ENCODE measurements at places on chromosomes 16 and 17. TPM values are rescaled to one million over a fixed set of nuclear protein-coding genes. Genes with fewer than 3 reads are reported as not detected.

TP53TG3D gene
- 2.8 TPM for total RNA-seq

SLC16A11 gene
- not detected for total RNA-seq

CACNB1 gene
- total RNA-seq, result 8.3 TPM

RAB11FIP4 gene
- 0.05 TPM for total RNA-seq

TRIM47 gene
- total RNA-seq, result 9.9 TPM

KRT17 gene
- 134 TPM for total RNA-seq

DNA sequence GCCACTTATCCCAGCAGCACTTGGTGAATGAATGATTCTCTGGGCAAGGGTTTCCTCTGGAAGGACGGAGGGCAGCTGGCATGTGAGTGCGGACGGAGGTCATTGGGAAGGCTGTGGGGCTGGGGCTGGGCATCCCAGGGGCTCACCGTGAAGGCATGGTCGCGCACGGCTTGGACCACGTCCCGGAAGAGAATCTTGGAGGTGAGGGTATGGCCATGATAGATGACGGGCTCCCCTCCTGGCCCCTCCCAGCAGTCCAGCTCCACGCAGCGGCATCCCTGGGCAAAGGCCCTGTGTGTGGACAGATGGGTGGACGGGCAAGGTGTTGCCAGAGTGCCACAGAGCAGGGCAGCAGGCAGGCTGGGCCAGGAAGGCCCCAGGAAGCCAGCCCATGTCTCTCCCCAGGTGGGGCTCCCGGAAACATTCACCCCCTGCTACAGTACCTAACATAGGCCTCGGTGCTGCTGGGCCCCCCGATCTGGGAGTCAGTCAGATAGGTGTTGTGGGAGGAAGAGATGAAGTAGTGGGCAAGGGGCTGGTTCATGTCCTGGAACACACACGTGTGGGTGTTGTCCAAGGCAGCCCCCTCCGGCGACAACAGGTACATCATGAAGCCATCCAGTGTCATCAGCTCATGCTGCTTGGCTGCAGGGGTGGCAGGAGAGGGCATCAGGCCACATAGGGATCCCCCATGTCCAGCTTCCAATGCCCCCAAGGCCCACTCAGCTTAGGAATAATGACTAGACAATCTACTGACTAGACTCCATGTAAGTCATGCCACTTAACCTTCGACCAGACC is 14.3 kb downstream of the PLCD3 start:
- H3K27ac ChIP-seq, result no peak overlapping the region
- H3K36me3 ChIP-seq, result no peaks in the 10 kb centered on the region
- H3K4me1 ChIP-seq, result no peaks in the 10 kb centered on the region
- H3K4me3 ChIP-seq, result no peak overlapping the region

DNA sequence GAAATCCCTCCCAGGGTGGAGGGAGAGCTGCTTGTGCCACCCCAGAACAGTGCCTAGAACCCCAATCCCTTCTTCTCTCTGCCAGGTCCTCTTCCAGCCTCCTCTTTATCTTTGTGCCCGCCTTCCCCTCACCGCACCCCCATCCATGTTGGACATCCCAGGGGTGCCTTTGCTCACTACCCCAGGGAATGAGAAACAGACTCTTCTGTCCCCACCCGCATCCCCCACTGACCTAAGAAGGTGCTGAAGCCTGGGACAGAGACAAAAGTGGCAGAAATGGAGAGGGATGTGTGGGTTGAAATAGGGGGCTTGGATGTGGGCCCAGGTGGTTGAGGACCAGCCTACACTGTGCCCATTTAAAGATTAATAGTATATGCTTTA is 17.0 kb downstream of the ALOX15B start:
- 0 out of 2 replicates have a peak, but pooled peaks cover 9% of the 10 kb centered on the region for H3K4me1 ChIP-seq
- H3K4me3 ChIP-seq, result no peak overlapping the region
- H3K27me3 ChIP-seq, result peaks cover 4% of the 10 kb centered on the region
- H3K36me3 ChIP-seq, result no peaks in the 10 kb centered on the region
- H3K27ac ChIP-seq, result no peak overlapping the region
- no peak for DNase-seq

GRCh38 chr16:84225126-84225525 is 14.7 kb downstream of the KCNG4 start:
- H3K27me3 ChIP-seq, result no peaks in the 10 kb centered on the region
- no peak overlapping the region for H3K4me3 ChIP-seq
- no peak overlapping the region for H3K27ac ChIP-seq

GRCh38 chr17:3722716-3723115 is 987 bp upstream of the HASPIN start:
- DNase-seq, result no peak
- no peaks in the 10 kb centered on the region for H3K4me1 ChIP-seq
- H3K27me3 ChIP-seq, result no peaks in the 10 kb centered on the region
- peaks cover 11% of the 10 kb centered on the region for H3K36me3 ChIP-seq
